Bronchial epithelial cell (primary cell): ENCODE measurements at places on chromosomes 12 and 14.

GRCh38 chr14:96255501-96256366, at the start of gene BDKRB1:
Gene BDKRB1 (plus strand): TSS chr14:96256210. CDS start chr14:96263683, 7,473 bp downstream.
- peak; percentile 78 for DNase-seq

DNA sequence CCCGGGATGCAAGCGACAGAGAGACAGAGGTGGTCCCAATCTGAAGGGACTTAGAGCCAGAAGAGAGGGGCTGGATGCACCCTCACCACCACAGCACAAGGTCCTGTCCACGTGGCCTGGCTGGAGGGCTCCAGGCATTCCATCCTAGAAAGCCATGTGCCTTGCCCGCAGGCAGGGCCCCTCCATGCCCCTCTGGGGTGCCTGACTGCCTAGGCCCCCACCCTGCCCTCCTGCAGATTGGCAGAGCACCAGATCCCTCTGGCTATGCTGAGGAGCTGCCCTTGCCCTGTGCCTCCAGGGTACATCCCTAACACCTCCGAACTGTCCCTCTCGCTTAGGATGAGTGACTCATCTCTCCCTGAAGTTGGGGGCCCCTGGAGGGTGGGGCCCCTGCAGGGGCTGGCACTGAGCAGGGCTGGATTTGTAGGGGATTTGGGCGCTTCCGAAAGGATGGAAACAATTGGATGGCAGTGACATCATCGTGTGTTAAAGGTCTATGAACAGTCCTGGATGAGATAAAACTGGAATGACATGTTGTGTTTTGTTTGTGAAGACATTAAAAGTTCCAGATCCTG, 50.9 kb downstream of the CHGA start:
- no peak for DNase-seq

DNA sequence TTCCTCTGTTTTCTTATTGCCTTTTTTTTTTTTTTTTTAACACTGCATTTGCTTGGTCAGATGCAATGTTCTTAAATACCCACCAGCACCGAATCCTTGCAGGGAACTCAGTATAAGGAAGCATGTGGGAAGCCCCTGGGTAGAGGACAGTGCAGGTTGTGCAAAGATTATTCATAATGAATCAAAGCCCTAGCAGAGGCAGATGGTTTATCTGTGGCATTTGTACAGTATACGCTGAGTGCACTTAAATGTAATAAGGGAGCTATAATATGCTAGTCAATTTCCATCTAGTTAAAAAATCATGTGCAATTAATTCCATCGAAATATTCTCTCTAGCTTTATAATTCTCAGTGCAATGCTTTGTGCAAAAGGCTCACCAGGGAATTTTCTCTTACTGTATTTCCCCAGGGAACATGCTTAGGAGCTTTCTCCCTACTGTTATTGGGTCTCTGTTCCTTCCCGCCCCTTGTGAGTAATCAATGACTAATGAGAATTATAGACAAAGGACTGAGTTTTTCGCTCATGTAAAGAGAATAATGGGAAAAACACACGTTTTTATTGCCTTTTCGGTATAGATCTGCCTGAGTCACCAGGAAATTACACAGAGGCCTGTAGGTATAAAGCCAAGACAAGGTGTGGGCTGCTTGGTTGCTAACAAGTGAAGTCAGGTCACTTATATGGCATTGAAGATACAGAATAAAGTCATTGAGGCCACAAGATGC, 1214.3 kb upstream of the TMEM132C start:
- peak; percentile 85 for DNase-seq

DNA sequence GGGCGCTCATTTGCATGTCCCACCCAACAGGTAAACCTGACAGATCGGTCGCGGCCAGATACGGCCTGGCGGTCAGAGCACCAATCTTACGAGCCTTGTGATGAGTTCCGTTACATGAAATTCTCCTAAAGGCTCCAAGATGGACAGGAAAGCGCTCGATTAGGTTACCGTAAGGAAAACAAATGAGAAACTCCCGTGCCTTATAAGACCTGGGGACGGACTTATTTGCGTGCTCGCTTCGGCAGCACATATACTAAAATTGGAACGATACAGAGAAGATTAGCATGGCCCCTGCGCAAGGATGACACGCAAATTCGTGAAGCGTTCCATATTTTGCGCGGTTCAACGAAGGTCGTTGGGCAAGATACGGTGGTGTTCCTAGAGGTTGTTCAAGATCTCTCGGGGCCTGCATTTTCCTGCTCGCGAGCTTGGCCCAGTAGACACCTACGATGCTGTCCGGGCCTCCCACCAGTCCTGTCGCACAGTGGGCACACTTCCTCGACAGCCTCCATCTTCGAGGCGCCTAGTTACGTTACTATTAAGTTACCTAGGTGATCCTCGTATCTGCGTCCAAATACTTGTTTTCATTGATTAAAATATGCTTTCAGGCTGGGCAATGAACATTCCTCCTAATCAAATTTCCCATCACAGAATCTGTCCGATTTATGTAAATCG, at the start of gene RNU6-7:
Gene RNU6-7, plus strand, starts transcription at position 230 of the 675 bp plus-strand sequence.
- peak; percentile 40 for DNase-seq

- DNase-seq = peak; percentile 62
Measured at GRCh38 chr14:74501135-74501614, 7.6 kb downstream of the ISCA2 start.

- no peak for DNase-seq
Measured at GRCh38 chr14:76926521-76927251, 100.5 kb downstream of the LRRC74A start.
